ENCODE measurements at places on chromosomes 1 and 21.

DNA sequence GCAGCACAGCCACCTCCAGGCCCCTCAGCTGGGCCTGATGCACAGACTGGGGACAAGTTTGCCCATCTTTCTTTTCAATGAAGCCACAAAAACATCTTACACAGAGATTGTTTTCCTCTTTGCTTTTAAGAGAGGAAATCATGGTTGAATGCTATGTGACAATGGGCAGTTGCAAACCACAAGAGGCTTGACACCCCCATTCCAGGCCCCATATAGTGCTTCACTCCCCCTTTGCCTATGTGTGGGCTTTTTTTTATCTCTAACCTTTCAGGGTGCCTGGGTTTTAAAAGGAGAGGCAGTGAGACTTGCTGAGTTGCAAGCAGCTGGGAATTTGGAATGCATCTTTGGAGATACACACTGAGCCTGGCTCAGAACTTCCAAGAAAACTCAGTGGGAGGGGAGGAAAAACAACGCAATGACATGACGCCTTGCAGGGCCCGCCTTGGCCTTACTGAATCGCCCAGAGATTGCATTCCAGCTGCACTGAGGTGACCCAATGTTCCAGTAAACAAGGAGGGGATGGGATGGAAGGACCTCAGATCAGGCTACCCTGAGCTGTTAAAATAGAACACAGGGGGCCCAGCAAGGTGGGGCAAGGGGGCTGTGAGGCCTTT lies 145.2 kb upstream of the ZNF648 start:
- DNase-seq: no peak

- peak; percentile 35 for DNase-seq
These were observed 12.2 kb downstream of the ADAMTSL4 start for GRCh38 chr1:150561254-150561973.

DNA sequence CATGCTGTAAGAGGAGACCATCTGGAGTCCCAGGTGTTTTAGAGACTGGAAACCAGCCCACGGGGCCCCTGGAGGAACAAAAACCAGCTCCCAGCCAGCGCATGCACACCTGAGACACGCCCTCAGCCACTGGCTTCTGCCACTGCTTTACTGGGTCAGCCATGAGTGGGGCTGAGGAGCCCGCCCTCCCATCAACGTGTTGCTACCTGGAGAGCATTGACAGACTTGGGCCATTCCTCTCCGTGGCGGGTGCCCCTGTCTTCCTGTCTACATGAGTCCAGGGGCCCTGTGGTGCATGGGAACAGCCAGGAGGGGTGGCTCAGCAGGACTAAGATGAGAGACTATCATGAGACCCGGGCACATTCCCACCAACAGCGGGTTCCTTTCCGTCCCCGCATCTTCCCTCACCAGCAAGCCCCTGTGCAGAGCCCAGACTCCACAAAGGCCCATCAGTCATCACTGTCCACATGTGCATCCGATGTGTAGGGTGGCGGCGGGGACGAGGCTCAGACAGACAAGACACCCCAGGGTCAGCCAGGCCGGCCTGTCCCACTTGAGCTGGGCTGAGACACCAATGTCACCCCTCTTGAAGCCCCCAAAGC lies 45.4 kb upstream of the POFUT2 start:
- DNase-seq: no peak

GRCh38 chr1:905071-905749 lies 18.5 kb upstream of the SAMD11 start:
- no peak for DNase-seq

- DNase-seq: no peak
These were observed 37.9 kb upstream of the TSPEAR start for GRCh38 chr21:44749116-44749758.

DNA sequence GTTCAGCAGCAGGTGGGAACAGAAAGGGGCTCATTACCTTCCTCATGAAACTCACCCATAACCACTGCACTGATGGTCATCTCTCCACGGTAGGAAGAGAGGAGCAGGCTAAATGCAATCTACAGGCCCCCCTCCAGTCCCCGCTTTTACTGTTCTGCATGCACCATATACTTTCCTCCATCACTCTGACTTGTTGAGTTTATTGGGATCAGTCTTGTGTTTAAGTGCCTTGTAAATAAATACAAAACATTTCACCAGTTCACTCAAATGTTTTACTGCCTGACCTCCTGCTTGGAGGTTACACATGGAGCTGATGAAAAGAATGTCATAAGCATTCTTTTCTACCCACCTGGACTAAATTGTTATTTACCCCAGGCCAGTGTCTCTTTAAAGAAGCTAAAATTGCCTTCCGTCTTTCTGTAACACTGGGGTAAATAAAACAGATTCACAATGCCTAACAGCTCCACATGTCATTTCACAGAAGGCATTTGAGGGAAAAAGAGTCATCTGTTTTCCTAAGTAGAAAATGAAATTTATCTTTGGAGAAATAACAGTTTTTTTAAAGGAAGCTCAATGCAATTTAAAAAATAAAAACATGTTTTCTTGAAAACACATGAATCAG lies 30.7 kb downstream of the PTPN14 start:
- DNase-seq: no peak

DNA sequence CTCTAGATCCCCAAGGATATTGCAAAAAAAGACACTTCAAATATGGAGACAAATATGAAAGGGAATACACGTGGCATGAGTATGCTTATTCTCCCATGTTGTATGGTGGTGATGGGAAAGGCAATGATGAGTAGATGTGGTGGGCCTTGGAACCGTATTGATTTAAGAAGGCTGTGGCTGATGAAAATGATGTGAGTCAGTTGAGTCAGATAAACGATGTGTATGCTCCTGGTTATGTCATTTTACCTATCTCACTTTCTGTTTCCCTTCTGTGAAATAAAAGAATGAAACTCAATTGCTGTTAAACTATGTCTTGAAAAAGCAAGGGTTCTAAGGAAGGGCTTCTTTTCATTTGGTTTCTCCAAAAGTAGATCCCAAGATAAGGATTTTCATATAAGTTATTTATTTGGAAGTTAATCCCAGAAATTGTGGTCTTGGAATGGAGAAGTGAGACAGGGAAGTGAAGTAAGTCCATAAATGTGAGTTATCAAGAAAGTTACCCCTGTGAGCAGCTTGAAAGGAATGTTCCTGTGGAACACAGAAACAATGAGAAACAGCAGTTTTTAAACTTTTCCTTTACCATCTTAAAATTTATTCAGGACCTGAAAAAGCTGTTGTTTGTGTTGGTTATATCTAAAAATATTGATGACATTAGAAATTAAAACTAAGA lies 292.0 kb downstream of the DUSP10 start:
- DNase-seq: no peak

DNA sequence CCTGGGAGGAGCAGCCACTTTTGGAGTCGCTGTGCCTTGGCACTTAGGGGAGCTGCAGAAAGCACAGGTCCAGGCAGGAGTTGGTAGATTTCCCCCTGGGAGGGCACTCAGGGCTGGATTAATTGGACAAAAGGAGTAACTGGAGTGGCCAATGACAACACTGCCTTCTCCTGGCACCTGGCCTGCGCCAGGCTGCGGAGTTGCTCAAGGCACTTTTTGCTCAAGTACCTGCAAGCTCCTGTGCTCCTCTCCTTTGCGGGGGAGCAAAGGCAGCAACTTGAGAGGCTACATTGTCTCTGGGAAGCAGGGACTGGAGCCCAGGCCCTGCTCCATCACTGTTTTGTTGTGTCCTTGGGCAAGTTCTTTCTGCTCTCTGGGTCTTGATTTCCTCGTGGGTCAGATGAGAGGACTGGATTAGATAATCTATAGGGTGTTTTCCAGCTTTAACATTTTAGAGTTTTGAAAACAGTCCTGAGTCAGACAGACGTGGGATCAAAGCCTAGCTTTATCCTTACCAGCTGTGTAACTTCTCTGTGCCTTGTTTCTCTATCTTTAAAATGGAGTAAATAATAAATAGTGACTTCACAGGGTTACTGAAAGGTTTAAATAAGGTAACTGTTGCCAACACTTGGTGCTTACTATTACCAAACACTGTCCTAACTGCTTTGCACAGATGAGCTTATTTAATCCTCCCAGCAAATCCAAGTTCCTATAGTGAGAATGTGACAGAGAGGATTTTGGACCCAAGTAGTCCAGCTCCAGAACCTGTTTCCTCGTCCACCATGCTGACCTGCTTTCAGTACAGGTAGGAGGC lies 18.0 kb upstream of the GRHL3 start:
- no peak for DNase-seq

DNA sequence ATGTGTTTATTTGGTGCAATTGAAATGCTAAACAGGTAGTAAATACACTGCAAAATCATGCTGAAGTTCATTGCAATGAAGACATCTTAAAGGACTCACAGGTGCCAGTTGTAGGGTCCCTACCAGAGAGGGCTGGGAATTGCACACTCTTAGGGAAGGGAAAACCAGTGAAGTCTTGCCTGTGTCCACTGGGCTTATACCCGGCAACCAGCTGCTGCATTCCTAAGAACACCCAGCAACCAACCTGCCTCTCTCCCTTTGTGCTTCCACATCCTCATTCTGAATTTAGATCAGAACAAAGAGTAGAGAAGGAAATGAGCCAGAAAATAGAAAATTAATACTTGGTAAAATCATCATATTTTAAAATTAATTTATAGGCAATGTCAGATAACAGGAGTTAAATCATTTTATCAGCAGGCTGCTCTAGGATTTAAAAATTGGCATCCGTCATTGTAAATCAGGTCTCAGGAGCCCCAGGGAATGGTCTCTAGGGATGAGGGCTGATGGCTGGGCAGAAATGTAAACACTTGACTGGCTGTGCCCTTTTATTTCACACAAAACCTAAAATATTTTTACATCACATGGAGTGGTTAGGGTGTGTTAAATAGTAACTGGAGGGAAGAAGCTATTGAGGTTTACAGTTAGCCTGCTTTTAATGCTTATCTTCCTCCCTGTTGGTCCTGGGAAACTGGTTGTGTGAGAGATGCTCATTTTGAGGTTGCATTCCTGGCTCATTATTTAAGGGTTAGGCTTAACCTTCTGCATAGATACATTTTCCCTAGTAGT lies 31.3 kb downstream of the PTGFRN start:
- no peak for DNase-seq

- no peak for DNase-seq
These were observed 677.9 kb downstream of the MATN1 start for GRCh38 chr1:30045304-30046090.

- no peak for DNase-seq
These were observed 54.5 kb downstream of the ARHGEF10L start for GRCh38 chr1:17594026-17594425.

DNA sequence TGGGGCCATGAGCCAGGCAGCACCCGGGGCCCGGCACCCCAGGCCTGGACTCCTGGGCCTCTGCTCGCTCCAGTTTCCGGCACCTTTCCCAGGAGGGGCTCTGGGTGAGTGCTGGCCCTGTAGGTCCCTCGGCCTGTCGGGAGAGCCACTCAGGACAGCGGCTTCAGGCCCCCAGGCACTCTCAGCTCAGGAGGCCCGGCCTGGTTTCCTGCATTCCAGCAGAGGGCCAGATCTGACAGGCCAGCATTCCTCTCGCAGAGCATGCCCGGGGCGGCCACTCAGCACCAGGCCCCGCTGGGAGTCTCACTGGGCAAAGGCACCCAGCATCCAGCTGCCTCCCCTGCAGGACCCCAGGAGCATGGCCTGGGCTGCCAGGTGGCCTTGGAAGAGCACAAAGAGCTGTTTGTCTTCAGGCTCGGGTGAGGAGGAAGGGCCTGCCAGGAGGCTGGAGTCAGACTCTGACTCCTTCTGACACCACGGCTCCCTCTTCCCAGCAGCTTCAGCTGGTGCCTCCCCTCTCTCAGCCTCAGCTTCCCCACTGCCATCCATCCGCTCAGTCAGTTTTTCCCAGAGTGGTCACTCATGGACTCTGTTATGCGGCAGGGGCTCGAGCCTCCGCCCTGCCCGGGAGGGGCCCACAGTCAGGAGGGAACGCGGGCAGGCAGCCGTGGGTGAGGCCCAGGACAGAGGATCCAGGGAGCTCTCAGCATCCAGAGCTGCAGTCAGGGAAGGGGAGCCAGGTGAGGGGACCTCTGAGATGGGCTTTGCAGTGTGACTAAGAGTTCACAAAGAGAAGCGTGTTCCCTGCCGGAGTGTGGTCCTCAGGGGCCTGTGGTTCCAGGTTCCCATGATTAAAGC lies 51.7 kb downstream of the WNT9A start:
- no peak for DNase-seq

DNA sequence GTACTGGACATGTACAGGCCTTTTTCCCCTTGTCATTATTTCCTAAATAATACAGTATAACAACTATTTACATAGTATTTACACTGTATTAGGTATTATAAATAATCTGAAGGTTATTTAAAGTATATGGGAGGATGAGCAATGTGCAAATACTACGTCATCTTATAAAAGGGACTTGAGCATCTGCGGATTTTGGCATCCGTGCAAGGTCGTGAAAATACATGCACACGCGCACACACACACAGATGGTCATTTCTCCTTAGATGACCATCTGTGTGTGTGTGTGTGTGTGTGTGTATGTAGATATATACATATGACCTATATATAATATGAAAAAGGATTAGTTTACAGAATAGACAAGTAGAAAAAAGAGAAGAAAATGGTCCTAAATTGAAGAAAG lies 15.4 kb downstream of the ALG14 start:
- no peak for DNase-seq

- DNase-seq: no peak
These were observed 39.3 kb downstream of the SPAG17 start for GRCh38 chr1:118145721-118146120.

DNA sequence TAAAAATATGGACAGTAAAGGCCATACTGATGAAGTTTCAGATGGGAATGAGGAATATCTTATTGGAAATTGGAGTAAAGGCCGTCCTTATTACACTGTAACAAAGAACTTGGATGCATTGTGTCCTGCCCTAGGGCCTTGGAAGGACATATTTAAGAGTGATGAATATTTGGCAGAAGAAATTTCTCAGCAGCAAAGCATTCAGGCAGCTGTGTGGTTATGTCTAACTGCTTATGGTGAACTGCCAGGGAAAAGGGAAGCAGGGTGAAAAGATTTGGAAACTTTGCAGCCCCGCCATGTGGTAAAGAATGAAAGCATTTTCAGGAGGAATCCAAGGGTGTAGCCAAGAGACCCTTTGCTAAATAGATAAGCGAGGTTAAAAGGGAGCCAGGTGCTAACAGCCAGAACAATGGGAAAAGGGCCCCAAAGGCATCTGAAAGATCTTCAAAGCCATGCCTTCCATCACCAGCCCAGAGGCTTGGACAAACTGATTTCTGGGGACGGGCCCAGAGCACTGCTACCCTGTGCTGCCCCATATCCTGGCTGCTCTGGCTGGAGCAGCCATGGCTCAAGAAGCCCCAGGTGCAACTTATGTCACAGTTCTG lies 200.0 kb downstream of the PTPRU start:
- no peak for DNase-seq

- DNase-seq: no peak
These were observed 5.3 kb upstream of the IBA57 start for GRCh38 chr1:228160201-228160761.

Data from activated gamma-delta T cell treated with anti-CD3 and anti-CD28 coated beads, Interleukin-2, amount 50 U/mL, for 16 hours (primary cell).